ENCODE measurements at places on chromosomes 13 and 19. TPM values are rescaled to one million over a fixed set of nuclear protein-coding genes. Genes with fewer than 3 reads are reported as not detected.

DNA sequence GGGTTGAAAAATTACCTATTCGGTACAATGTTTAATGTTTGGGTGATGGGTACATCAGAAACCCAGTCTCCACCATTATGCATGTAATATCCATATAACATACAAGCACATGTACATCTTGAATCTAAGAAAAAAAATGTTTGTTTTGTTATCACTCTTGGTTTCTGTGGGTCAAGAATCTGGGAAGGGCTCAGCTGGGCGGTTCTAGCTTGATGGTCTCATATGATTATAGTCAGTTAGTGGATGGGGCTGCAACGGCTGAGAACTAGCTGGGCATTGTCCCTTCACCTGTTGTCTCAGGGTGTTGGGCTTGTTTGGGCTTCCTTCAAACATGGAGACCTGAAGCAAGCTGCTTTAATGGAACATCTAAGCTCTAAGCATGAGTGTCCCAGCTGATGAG lies 4.7 kb downstream of the ADGRE3 start:
- H3K4me1 ChIP-seq: peaks cover 26% of the 10 kb centered on the region
- no peak overlapping the region for H3K27ac ChIP-seq
- H3K27me3 ChIP-seq: no peaks in the 10 kb centered on the region
- no peak overlapping the region for H3K4me3 ChIP-seq
- no peaks in the 10 kb centered on the region for H3K36me3 ChIP-seq

- H3K4me3 ChIP-seq: no peak overlapping the region
- no peaks in the 10 kb centered on the region for H3K36me3 ChIP-seq
- H3K27ac ChIP-seq: no peak overlapping the region
Measured at GRCh38 chr13:37585541-37585940, 13.0 kb downstream of the POSTN start.

- H3K4me1 ChIP-seq: peaks cover 27% of the 10 kb centered on the region
- H3K36me3 ChIP-seq: no peaks in the 10 kb centered on the region
- H3K27me3 ChIP-seq: peaks cover 2% of the 10 kb centered on the region
- DNase-seq: peak; percentile 60
Measured at GRCh38 chr13:23966691-23967615, 69.7 kb upstream of the C1QTNF9B start.

DNA sequence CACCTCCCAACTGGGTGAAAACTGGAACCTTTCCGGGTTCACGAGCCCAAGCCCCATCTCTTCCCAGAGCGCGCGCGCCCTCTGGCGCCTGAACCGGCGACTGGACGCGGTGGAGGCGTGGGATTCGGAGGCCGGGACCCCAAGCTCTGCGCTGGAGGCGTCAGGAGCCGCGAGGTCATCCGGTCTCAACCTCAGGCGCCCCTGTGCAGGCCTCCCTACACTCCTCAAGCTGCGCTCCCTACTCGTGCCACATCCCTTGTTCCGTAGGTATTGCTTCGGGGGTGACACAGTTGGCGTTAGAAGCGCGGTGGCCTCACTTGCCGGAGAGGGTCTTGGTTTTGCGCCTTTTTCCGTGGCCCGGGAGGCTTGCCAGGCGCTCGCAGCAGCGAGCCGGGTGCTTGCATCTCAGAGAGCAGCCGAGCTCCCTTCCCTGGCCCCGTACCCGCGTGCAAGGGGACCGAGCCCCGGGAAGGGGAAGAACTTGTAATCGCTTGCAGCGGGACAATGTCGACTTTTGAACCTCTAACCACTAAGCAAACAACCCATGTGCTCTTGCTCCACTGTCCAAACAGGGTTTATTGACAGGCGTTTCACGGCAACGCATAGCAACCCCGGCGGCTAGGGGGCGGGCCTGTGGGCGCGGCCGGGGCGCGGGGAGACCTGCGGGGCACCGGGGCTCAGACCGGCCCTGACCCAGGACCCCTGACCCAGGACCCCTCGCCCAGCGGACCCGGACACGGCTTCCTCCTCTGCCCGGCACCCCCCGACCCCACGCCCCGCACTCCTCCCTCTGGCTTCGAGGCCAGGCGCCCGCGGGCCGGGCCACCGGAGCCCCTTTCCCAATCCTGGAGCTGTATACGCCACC lies 8.5 kb downstream of the CDX2 start:
- peaks cover 3% of the 10 kb centered on the region for H3K4me1 ChIP-seq
- H3K27me3 ChIP-seq: peaks cover 26% of the 10 kb centered on the region
- H3K27ac ChIP-seq: no peak overlapping the region

GRCh38 chr13:50589651-50590054 lies 253.8 kb downstream of the DLEU7 start:
- no peak for DNase-seq
- H3K4me1 ChIP-seq: no peaks in the 10 kb centered on the region
- peaks cover 1% of the 10 kb centered on the region for H3K27me3 ChIP-seq
- H3K4me3 ChIP-seq: no peak overlapping the region
- H3K36me3 ChIP-seq: no peaks in the 10 kb centered on the region
- H3K27ac ChIP-seq: no peak overlapping the region

GRCh38 chr13:100333141-100333540 lies 244.2 kb downstream of the PCCA start:
- H3K4me3 ChIP-seq: no peak overlapping the region
- H3K36me3 ChIP-seq: peaks cover 47% of the 10 kb centered on the region
- no peak for DNase-seq

DNA sequence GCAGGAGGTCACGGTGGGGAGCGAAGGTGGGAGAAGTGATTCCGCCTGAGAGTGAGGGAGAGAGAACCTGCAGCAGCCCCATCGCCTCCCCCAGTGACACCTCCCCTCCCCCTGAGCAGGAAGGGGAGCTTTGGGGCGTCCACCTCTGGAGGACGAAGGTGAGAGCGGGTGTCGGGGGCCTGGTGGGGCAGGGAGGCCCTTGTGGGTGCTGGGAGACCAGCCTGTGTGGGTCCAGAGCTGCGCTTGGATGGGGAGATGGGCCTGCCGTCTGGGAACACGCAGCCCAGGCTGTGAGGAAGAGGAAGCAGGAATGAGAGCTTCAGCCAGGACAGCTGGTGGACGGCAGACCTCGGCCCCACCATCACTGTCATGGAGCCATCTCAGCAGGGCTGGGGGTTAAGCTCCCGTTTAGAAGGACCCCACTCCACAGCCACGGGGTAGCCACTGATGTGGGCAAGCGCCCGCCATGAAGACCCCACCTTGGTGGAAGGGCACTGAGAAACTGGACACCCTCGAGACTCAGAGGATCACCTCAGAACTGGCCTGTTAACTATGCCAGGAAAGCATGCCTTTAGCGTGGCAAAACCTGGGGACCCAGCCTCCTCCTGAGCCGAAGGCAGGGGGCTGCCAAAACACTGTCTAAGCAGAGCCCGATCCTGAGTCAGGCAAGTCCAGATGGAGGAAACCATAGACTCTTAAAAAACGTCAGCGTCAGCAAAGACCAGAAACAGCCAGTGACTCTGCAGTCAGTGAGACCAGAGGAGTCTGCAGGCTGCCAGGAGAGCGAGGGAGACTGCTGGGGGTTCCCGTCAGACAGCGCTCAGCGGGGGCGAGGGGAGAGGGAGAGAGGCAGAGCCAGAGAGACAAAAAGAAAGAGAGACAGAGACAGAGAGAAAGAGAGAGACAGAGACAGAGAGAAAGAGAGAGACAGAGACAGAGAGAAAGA lies 6.4 kb upstream of the PROZ start:
- DNase-seq: no peak
- H3K36me3 ChIP-seq: no peaks in the 10 kb centered on the region
- peak overlapping the region; percentile 88 for H3K27ac ChIP-seq
- peaks cover 30% of the 10 kb centered on the region for H3K4me1 ChIP-seq

GRCh38 chr13:96948127-96948526 lies 46.1 kb downstream of the OXGR1 start:
- DNase-seq: no peak
- no peak overlapping the region for H3K4me3 ChIP-seq

DNA sequence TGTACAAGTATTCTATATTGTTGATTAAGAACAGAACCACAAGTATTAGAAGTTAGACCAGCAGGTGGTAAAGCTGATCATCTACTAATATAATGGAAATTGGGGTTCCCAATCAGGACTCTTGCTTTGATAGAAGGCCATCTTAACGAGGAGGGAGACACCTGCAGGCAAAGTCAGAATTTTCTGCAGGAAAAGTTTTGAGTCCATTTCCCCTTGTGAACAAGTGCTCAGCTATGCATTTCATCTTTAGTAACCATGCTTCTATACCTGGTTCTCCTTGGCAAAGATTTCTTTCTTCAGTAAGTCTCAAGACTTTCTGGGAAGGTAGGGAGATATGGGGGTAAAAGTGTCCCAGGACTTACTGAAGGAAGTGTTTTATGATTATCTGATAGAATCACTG lies 36.1 kb upstream of the USPL1 start:
- no peaks in the 10 kb centered on the region for H3K36me3 ChIP-seq
- peaks cover 7% of the 10 kb centered on the region for H3K27me3 ChIP-seq
- H3K27ac ChIP-seq: no peak overlapping the region
- peaks cover 17% of the 10 kb centered on the region for H3K4me1 ChIP-seq
- no peak overlapping the region for H3K4me3 ChIP-seq
- no peak for DNase-seq

DNA sequence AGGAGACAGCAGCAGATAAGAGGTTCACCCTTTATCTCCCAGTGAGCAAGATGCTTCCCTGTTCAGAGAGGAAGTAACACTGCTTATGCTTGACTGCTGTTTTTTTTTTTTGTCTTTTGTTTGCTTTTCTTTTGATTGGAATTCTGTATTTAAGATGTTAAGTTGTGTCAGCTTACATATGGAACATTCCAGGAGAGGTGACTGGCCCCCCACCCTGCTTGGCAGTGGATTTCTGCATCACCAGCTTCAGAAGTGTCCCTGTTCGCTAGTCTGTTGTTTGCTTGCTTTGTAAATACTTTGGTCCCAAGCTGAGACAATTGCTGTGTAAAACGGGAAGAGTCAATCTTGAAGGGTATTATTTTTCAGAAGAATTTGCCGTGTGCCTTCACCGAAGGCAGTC lies 43.0 kb downstream of the IFT88 start:
- no peak overlapping the region for H3K4me3 ChIP-seq
- peaks cover 39% of the 10 kb centered on the region for H3K36me3 ChIP-seq
- no peaks in the 10 kb centered on the region for H3K27me3 ChIP-seq
- no peaks in the 10 kb centered on the region for H3K4me1 ChIP-seq
- no peak overlapping the region for H3K27ac ChIP-seq
- DNase-seq: no peak

- H3K4me1 ChIP-seq: no peaks in the 10 kb centered on the region
- H3K27ac ChIP-seq: no peak overlapping the region
- H3K27me3 ChIP-seq: no peaks in the 10 kb centered on the region
- H3K36me3 ChIP-seq: no peaks in the 10 kb centered on the region
Measured at GRCh38 chr13:91368101-91368500, 20.6 kb downstream of the MIR17HG start.

GRCh38 chr13:86003029-86003428 lies 203.8 kb upstream of the SLITRK6 start:
- no peaks in the 10 kb centered on the region for H3K36me3 ChIP-seq
- no peak overlapping the region for H3K27ac ChIP-seq
- H3K4me1 ChIP-seq: no peaks in the 10 kb centered on the region

DNA sequence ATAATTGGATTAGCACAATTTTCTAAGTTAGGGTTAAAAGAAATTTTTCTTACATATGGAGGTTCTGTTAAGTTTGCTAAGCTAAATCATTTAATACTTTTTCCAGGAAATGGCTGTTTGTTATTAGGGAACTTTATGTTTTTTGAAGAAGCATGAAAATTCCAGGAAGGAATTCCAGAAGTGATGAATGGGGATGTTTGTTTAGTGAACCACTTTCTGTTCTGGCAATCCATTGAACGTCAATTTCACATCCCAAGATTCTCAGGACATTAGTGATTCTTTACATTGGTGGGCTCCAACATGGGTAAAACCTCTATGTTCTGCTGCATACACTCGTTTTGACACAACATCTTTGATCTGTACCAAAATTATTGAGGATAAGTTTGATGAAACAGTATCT lies 534.4 kb downstream of the IRS2 start:
- H3K36me3 ChIP-seq: peaks cover 8% of the 10 kb centered on the region
- H3K4me1 ChIP-seq: peaks cover 28% of the 10 kb centered on the region
- no peak overlapping the region for H3K4me3 ChIP-seq

DNA sequence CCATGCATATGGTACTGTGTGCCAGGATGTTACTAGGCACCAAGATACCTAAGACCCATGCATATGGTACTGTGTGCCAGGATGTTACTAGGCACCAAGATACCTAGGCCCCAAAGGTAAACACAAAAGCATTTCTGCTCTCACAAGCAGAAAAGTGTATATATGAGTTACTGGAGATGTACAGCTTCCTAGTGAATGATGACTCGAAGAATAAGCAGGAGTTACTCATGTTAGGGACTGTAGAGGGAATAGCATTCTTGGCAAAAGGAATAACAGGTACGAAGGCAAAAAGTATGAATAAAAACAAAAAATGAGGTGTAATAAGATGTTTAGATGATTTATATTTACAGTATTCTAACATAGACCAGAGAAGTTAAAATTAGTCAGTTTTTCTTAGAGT lies 383.7 kb downstream of the DIAPH3 start:
- no peaks in the 10 kb centered on the region for H3K4me1 ChIP-seq
- no peaks in the 10 kb centered on the region for H3K36me3 ChIP-seq
- H3K4me3 ChIP-seq: no peak overlapping the region
- H3K27ac ChIP-seq: no peak overlapping the region
- no peaks in the 10 kb centered on the region for H3K27me3 ChIP-seq

- peaks cover 14% of the 10 kb centered on the region for H3K4me1 ChIP-seq
- no peak for DNase-seq
- H3K36me3 ChIP-seq: no peaks in the 10 kb centered on the region
- peaks cover 66% of the 10 kb centered on the region for H3K27me3 ChIP-seq
- H3K4me3 ChIP-seq: no peak overlapping the region
Measured at GRCh38 chr13:99978799-99979452, 2.7 kb upstream of the ZIC2 start.

GRCh38 chr19:10009714-10010224 lies 535 bp downstream of the COL5A3 start:
- DNase-seq: no peak
- H3K27ac ChIP-seq: peak overlapping the region; percentile 29
- H3K27me3 ChIP-seq: peaks cover 24% of the 10 kb centered on the region
- peak overlapping the region; percentile 86 for H3K4me3 ChIP-seq
- H3K4me1 ChIP-seq: peaks cover 50% of the 10 kb centered on the region

GRCh38 chr13:100306434-100306999 lies 217.6 kb downstream of the PCCA start:
- no peaks in the 10 kb centered on the region for H3K27me3 ChIP-seq
- peaks cover 4% of the 10 kb centered on the region for H3K4me1 ChIP-seq
- H3K36me3 ChIP-seq: peaks cover 17% of the 10 kb centered on the region
- DNase-seq: no peak

Gene DCT
- polyA plus RNA-seq: not detected

Gene FUT6
- not detected for polyA plus RNA-seq

Gene HIPK4
- polyA plus RNA-seq: not detected

Gene BAX
- 106 TPM for polyA plus RNA-seq

Gene ZNF98
- polyA plus RNA-seq: not detected

Gene GIPC3
- 0.04 TPM for polyA plus RNA-seq

Gene CASP14
- not detected for polyA plus RNA-seq

Gene SIGLEC5
- polyA plus RNA-seq: not detected

Gene CGB8
- not detected for polyA plus RNA-seq

Gene PTH2
- polyA plus RNA-seq: not detected

Gene CYP2A7
- not detected for polyA plus RNA-seq

Gene MAP4K1
- 98.1 TPM for polyA plus RNA-seq
